ENCODE measurements at places on chromosomes 3 and 15.

GRCh38 chr15:80207887-80208286, 44.1 kb downstream of the CTXND1 start:
- no peak for DNase-seq

DNA sequence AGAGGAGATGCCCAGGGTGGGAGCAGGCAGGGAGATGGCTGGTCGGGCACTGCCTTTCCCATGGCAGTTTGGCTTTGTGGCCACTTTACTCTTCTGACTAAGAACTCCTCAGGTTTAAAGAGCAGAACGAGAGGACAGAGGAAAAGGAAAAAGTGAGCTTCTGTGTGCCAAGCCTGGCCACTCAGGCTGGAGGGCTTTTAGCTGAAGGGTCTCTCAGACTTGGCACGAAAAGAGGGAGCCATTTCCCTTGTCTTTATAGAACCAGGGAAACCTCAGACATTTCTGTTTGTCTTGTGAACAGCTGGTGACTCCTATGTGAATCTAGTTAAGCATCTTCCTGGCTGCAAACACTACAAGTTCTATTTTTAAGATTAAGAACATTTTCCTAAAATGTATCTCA, 23.3 kb upstream of the PSMD6 start:
- DNase-seq: no peak

- DNase-seq: no peak
Observed at GRCh38 chr3:104849070-104849469, 517.6 kb upstream of the ALCAM start.

GRCh38 chr15:56242576-56243162, 1.0 kb downstream of the RFX7 start:
- DNase-seq: peak; percentile 79

GRCh38 chr3:14786369-14786768, 32.4 kb upstream of the FGD5 start:
- no peak for DNase-seq

DNA sequence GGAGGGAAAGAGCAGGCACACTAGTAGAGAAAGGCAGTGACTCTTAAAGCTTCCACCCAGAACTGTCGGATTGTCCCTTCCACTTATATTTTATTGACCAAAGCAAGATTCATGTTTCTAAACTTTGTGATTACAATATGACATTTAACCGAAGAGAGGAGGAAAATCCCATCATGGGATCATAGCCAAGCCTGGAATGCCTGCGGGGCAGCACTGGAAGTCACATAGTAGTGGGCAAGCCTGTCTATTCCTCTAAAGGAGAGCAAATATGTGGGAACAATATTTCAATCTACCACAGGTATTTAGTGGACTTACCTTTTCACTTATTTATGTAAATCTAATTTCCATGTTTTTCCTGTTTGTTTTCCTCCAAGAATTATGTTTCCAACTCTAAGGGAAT, 3.8 kb upstream of the TMOD3 start:
- DNase-seq: no peak

DNA sequence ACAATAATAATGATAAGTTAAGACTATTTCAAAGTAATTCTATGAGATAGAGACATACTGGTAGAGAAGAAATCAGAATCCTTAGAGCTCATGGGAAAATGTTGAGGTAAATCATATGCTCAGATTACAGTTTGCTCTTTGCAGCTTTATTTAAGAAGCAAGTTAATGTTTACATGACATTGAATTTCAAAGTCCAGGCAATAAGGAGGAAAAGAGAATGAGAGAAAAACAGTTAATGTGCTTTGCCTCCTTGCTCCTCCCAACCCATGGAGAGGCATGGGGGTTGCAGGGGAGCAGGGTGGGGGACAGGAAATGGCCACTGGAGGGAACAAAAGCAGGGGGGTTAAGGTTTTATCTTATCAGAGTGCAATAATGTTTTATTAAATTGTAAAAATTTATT, 42.2 kb upstream of the ZBTB38 start:
- DNase-seq: no peak

GRCh38 chr15:99058421-99058870, 46.4 kb upstream of the SYNM start:
- no peak for DNase-seq

DNA sequence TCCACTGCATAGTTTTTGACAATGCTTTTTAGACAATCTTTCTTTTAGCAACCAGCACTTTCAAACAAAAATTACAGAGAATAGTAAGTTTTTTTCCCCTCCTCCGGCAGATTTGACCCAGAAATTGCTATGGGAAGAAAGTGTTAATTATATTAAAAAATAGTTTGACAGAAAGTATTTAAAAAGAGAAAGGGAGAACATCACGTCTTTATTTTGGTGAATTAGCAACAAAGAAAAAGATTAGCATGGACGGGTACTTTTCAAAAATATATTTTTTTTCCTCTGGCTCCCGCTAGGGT, 831 bp upstream of the KAT2B start:
- no peak for DNase-seq

- DNase-seq: peak; percentile 15
Observed at GRCh38 chr3:186570941-186571643, 572 bp downstream of the DNAJB11 start.

- no peak for DNase-seq
Observed at GRCh38 chr15:57668016-57668415, 38.5 kb upstream of the POLR2M start.

GRCh38 chr3:139797724-139798343, 120.1 kb upstream of the NMNAT3 start:
- DNase-seq: no peak

- DNase-seq: no peak
Observed at GRCh38 chr15:100944986-100945385, 25.8 kb downstream of the LRRK1 start.

- no peak for DNase-seq
Observed at GRCh38 chr3:126446791-126447190, 28.9 kb downstream of the ZXDC start.

GRCh38 chr3:73668391-73668790, 43.6 kb upstream of the PDZRN3 start:
- DNase-seq: no peak

DNA sequence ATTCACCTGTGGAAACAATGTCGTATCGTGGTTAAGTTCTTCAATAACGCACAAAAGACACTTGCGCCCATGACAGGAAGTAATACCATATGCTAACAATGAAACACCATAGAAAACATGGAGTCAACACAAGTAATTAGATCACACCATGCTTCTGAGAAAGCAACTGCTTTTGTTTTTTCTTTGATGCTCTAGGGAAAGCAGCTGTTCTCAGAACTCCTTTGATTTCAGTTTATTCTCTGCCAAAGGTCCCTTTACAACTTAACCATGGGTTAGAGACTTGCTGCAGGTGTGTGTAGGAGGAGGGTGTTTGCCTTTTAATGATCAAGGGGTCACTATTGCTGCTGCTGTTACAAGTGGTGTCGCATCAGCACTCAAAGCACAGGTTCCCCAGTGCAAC, 324.0 kb upstream of the SLCO3A1 start:
- DNase-seq: no peak

- DNase-seq: peak; percentile 84
Observed at GRCh38 chr3:108124337-108125152, 33.7 kb upstream of the CD47 start.

DNA sequence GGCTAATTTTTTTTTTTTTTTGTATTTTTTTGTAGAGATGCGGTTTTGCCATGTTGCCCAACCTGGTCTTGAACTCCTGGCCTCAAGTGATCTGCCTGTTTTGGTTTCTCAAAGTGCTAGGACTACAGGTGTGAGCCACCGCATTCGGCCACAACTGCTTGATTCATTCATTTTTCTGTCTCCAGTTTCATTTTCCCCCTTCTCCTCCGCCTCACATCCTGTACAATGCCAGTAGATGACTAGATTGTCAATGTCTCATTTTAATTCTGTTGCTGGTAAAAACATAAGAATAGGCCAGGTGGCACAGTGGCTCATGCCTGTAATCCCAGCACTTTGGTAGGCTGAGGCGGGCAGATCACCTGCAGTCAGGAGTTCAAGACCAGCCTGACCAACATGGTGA, 12.0 kb upstream of the ZNF592 start:
- no peak for DNase-seq

DNA sequence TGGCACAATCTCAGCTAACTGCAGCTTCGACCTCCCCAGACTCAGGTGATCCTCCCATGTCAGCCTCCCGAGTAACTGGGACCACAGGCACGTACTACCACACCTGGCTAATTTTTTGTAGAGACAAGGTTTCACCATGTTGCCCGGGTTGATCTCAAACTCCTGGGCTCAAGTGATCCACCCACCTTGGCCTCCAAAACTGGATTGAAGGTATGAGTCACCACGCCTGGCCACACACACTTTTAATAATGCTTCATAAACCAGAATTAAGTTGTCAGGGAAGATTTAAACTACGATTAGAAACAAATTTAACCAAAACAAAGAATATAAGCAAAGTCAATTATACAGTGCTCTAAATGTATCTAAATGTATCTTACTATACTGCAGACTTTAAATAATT, 87.5 kb downstream of the LRRFIP2 start:
- no peak for DNase-seq

- DNase-seq: no peak
Observed at GRCh38 chr15:66682865-66683264, 19.2 kb upstream of the SMAD6 start.

DNA sequence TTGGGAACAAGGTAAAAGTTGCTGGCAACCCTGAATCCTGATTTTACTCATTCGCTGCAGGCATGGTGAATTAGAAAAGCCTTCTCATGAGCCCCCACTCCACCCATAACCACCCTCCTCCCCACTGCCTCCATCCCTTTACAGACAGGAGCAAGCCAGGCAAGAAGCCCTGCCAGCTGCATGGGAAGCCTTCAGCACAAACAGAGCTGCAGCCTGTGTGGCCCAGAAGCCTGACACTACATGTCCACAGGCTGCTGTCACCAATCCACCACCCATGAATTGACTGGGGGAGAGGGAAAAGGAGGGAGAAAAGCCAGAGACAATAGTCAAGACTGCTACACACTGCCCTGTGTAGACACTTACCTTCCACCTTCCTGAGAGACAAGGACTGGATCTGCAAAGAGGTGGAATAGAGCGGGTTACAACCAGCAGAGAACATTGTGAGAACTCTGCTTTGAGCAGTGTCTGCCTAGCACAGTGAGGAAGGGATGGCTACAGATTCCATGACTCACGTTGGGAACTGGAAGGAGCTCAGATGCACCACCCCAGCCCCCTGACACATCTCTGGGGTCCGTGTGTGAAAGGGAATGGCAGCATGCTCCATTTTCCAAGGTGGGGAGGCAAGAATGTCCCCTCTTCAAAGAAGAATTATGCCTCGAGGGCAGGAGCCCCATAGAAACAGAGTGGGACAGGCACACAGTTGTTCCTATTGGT, 33.9 kb downstream of the DZIP1L start:
- DNase-seq: no peak

DNA sequence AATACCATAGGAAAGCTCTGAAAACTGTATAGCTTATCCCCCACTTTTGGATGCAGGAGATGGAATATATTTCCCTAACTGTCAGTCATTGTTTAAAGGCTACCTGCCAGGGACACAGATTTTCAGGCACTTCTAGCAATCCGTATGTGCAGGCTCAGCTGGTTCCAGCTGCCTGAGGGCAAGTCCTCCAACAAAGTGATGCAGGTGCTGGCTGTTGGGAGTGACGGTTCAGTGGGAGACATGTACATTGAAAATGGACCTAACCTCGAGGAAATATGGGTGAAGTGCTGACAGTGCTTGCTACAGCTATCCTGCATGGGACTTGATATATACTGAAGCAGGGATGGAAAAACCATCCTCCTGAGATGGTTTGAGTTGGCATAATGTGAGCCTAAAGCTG, 153.1 kb upstream of the GAP43 start:
- no peak for DNase-seq

DNA sequence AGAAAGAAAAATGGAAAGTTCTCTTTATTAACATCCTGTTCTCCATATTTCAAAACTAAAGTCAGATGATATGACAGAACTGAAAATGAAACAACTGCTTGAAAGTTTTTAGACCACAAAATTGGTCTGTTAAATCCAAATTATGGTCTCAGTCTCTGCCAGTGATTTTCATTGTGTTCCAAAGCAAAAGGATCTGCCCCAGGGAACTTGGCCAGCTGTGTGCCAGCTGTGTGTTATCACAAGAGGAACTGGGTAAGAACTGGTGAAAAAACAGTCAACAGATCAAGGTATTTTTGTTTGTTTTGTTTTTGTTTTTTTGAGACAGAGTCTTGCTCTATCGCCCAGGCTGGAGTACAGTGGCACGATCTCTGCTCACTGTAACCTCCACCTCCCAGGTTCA, 323.3 kb downstream of the CTNNB1 start:
- DNase-seq: no peak

DNA sequence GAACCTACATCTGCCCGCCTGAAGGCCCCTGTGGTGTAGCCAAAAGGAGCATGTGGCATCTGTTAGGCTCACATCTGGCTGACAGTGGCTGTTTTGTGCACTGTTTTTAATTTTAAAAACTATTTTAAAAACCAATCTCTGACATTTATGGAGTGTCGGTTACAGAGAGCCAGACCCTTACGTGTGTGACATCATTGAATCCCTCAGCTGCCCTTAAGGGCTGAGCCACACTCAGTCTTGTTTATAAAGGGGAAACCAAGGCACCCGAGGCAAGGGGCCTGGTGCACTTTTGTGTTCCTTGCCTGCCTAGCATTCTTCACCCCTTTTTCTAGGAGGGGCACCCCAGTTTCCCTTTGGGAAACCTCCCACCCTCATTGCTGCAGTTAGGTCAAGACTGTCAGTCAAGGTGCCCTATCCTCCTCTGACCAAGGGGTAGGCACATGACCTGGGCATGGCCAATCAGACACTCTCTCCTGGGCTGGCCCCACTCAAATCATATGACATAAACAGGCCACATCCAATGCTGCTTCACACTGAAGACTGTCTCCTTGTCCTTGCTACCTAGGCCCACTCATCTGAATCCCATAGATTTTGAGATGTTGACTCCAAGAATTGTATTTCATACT, 105.3 kb downstream of the LSM3 start:
- DNase-seq: no peak

GRCh38 chr3:194301730-194302129, 49.4 kb downstream of the CPN2 start:
- peak; percentile 86 for DNase-seq

GRCh38 chr3:181917027-181917426, 205.3 kb downstream of the SOX2 start:
- no peak for DNase-seq

- DNase-seq: no peak
Observed at GRCh38 chr3:99966662-99967416, 147.5 kb downstream of the FILIP1L start.

DNA sequence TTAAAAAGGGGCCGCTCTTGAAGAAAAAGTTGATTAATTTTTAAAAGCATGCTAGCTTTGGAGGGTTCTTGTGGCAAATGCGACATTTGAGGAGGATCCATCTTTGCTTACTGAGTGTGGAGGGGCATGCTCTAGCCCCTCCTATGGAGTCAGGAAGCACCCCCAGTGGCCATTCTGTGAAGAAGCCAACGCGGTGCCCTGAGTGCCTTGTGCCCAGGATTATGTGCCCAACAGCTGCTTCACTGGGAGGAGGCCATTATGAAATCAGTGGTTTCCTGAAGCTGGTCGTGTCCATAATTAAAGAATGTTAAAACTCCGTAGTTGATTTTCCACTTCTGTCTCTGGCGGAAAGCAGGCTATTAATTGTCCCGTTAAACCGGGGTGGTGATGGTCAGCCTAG, 69.1 kb upstream of the TNFAIP8L3 start:
- DNase-seq: no peak

- no peak for DNase-seq
Observed at GRCh38 chr15:99580076-99580475, 14.3 kb downstream of the MEF2A start.

- DNase-seq: no peak
Observed at GRCh38 chr3:139601191-139601961, 61.8 kb upstream of the RBP1 start.

Data from SK-N-DZ (cell line).